ENCODE measurements at places on chromosomes 7 and 10.

- no peak for DNase-seq
Measured at GRCh38 chr7:95718577-95719410, 53.6 kb upstream of the DYNC1I1 start.

DNA sequence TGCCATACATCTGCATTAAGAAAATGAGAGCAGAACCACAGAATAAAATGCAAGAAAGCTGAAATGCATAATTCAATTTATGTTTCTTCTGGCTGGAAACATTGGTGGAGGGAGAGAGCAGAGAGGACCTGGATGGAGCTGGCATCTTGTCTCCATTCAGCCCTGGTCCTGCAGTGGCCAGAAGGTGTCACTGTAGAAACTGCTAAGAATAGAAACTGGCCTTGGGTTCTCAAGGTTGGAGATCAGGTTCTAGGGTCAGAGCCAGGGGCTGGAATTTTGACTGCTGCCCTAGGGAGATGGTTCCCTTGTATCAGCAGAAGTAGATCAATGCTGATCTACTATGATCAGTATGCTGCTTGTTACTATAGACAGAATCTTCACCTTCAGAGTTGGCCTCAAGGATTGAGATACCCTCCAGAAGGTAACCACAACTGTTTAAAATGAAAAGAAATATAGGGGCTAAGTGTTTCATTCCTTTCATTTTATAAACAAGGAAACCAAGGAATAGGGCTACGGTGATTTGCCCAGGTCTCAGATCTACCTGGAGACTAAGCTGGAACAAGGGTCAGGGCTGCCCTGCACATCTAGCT, 13.1 kb downstream of the TAS2R41 start:
- DNase-seq = no peak

- DNase-seq = no peak
Measured at GRCh38 chr7:84177758-84178412, 16.7 kb downstream of the SEMA3A start.

DNA sequence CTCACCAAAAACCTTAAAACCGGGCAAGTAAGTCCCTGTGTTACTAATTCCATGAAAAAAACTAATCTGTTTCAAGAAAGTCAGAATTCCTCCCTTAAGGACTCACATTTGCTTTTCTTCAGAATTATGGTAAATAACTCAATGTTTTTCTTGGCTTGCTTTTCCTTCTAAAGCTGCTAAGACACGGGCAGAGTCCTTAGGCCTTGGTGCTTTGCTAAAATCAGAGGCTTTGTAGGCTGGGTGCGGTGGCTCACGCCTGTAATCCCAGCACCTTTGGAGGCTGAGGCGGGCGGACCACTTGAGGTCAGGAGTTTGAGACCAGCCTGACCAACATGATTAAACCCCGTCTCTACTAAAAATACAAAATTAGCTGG, 32.0 kb downstream of the GNA12 start:
- DNase-seq = no peak

DNA sequence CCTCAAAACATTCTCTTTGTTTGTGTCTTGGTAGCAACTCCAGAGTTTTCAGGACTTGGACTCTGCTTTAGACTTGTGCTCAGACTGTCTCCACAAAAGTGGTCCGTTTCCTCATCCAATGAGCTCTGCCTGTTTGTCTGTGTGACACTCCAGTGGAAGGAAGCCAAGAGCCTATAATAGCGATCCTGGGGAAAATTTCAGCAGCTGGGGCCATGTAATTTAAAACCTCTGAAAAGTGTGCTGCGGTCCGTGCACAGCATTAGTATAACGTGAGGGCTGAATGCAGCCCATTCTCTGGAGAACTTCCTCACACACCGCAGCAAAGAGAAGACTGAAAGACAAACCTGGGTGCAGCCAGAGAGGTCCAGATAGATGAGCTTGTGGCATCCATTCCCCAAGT, at the start of gene LRRC17:
LRRC17 (plus strand) TSS at position 259 of the 400 bp plus-strand sequence. CDS start 20,914 bp downstream, outside the sequence.
- DNase-seq = no peak

- DNase-seq = no peak
Measured at GRCh38 chr10:129055986-129056385, 411.1 kb upstream of the MGMT start.

- no peak for DNase-seq
Measured at GRCh38 chr10:7027913-7028808, 382.7 kb downstream of the SFMBT2 start.

DNA sequence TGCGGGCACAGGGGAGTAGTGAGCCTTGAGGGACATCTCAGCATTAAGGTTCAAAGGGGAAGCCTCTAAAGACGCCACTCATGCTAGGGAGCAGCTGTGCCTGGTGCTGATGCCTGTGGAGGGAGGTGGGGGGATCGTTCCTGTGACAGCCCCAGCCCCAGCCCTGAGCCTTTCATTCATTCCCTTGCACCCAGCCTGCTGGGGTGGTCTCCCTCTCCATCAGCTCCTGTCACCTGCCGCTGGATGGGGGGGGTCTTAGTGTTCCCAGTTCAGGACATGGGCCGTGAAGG, 11.6 kb downstream of the ZNF316 start:
- DNase-seq = no peak

DNA sequence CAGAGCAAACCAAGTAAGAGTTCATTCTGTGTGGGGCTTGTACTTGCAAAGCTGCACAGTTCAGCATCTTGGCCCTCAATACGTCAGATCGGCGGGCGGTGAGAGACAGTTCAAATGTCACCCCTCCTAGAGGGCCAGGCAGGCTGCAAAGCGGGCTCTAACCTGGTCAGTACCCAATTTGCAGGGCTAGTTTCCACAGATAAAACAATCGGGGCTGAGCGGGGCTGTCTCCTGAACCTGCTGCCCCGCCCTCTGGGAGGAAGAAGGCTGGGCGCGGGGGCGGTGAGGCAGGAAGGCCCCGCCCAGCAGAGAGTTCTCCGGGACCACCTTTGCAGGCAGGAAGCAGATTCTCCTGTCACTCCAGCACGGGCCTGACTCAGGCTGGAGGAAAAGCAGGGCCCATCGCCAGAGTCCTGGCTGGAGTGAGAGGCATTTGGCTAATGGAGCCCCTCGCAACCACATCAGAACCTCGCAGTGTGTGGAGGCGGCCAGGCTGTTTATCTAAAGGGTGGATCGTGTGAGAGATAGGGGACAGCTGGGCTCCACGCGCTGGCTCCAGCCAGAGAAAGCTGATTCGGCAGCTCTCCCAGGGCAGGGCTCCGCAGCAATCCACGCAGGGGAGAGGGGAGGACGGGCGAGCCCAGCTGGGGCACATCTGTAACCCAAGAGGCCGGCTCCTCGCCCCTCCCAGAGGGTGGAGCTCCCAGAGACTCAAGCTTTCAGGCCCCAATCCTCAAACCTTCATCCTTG, 83.1 kb downstream of the SH3PXD2A start:
- peak; percentile 39 for DNase-seq

- no peak for DNase-seq
Measured at GRCh38 chr7:153406486-153406872, 645.7 kb upstream of the DPP6 start.

GRCh38 chr7:147411096-147411495, 1179.5 kb upstream of the C7orf33 start:
- no peak for DNase-seq

GRCh38 chr7:27198871-27199801, 755 bp downstream of the HOXA13 start:
- no peak for DNase-seq

DNA sequence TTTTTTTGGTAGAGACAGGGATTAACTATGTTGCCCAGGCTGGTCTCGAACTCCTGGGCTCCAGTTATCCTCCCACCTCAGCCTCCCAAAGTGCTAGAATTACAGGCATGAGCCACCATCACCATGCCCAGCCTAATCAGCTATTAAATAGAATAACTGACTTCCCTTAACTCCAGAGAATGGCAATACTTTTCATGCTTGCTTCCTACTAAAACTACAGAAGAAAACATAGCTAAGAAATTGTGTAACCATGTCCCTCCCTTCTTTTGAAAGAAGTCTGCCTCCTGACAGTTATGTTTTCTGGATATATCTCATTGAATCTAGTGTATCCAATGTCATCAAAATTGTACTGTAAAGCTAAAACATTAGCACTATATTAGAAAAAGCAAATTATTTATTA, 95.6 kb downstream of the KMT2C start:
- DNase-seq = no peak

DNA sequence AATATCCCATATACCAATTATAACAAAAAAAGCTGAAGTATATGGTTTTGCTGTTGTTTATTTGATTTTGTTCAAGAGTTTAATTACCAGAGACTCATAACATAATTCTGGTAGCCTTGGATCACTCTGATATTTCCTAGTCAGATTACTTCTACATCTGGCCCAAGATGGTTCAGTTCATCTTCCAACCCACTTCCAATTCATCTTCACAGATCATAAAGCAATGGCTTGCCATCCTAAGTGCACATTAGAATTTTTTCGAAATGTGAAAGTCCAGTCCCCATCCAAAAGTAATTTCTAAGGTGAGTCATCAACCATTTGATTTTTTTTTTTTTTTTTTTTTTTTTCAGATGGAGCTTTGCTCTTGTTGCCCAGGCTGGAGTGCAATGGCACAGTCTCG, 8.0 kb upstream of the HIBADH start:
- DNase-seq = no peak

- DNase-seq = no peak
Measured at GRCh38 chr7:27438881-27439589, 196.4 kb downstream of the EVX1 start.

GRCh38 chr10:102184606-102185005, 32.4 kb downstream of the NOLC1 start:
- DNase-seq = no peak

DNA sequence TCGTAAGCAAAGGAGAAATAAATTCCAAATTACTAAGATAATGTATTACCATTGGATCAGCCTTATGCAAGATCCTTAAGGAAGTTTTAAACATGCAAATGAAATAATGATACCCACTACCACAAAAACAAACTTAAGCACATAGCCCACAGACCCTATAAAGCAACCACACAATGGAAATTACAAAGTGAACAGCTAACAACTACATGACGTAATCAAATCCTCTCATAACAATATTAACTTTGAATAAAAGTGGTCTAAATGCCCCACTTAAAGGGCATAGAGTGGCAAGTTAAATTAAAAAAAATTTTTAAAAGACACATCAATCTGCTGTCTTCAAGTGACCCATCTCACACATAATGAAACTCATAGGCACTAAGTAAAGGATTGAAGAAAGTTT, 397.3 kb upstream of the SEMA3A start:
- DNase-seq = no peak

GRCh38 chr7:154911411-154911810, 91.5 kb downstream of the PAXIP1 start:
- DNase-seq = no peak

- DNase-seq = no peak
Measured at GRCh38 chr10:83917537-83918506, 221.5 kb upstream of the GHITM start.
